ENCODE measurements at places on chromosomes 1 and 21. TPM values are rescaled to one million over a fixed set of nuclear protein-coding genes. Genes with fewer than 3 reads are reported as not detected.
A peak's percentile ranks its signal among the peaks of the same experiment; 100 is the strongest.

DNA sequence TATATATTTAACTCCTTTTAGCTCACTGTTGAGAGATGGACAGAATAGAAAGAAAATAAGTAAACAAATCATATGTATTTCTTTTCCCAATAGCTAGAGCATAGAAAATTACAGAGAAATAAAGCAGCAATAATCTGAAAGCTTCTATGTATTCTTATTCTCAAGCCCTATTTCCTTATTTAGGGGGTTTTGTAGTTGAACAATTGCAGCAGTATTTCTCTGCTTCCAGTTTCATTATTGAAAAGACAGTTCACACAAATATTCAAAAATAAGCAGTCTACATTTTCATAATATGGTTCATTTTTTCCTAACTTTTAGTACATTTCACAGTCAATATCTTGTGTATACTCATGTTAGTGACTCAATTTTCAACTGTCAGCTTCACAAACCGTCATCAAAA is 638.2 kb downstream of the MRPL39 start:
- no peak for DNase-seq

DNA sequence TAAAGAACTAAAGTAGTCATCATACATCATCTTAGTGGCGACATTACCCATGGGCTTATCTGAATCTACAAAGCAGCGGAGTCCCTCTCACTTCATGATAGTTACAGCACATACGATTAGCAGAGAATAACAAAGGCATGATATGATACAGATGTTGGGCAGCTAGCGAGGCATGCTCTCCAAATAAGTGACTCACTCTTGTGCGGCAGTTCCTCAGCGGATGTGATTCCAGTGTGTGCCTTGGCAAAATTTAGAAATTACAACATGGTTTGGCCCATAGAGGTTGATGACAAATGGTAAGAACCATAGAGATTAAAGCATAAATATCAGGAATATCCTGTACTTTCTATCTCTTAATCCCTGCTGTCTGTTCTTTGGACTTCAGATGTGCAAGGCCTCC is 48.1 kb upstream of the PAXBP1 start:
- DNase-seq: no peak

- DNase-seq: no peak
These were observed 964.1 kb downstream of the TTLL7 start for GRCh38 chr1:83034851-83035250.

DNA sequence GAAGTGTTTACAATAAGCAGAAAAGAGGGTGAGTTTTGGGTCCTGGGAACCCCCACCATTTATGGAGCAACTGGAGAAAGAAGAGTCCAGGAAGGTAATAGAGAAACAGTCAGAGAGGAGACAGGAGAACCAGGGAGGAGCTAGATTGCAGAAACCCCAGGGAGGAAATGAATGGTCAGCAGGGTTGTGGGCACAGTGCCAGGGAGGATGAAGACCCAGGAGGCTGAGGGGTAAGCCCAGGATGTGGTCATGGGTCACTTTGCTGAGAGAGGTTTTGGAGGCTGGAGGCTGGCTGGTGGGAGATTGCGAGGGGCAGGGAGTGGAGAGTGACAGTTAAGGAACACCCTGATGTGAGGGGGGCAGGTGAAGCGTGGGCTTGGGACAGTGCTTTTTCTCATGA is 169.9 kb upstream of the CSF3R start:
- DNase-seq: no peak

- peak; percentile 32 for DNase-seq
These were observed at the start of gene ANKRD45 for GRCh38 chr1:173669491-173669941. ANKRD45 (minus strand) TSS chr1:173669851; CDS start chr1:173659418, 10,433 bp downstream.

GRCh38 chr1:18149027-18149641 is 41.5 kb downstream of the IGSF21 start:
- DNase-seq: no peak

DNA sequence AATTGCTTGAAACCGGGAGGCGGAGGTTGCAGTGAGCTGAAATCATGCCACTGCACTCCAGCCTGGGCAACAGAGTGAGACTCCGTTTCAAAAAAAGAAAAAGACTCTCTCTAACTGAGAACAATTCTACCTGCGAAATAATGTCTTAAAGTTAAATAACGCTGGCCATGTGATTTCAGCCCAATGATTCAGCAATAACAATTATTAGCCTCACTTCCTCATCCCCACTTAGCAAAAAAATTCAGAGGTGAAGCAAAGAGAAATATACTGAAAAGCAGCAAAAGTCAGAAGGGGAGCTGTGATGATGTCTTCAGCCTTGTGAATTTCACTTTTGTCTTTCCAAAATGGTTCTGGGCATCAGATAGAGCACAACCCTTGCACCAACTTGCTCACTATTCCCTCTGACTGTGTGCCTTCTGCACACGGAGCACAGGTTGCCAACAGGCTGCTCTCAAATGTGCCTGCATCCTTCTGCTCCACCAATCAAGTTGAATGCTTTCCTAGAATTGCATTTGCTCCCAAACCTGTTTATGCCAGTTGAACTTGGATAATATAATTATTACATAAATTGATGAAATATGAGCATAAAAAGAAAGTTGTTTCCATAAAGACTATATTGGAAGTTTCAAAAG is 79.8 kb upstream of the IPO9 start:
- no peak for DNase-seq

- no peak for DNase-seq
These were observed 566.9 kb upstream of the ZP4 start for GRCh38 chr1:238457610-238458009.

DNA sequence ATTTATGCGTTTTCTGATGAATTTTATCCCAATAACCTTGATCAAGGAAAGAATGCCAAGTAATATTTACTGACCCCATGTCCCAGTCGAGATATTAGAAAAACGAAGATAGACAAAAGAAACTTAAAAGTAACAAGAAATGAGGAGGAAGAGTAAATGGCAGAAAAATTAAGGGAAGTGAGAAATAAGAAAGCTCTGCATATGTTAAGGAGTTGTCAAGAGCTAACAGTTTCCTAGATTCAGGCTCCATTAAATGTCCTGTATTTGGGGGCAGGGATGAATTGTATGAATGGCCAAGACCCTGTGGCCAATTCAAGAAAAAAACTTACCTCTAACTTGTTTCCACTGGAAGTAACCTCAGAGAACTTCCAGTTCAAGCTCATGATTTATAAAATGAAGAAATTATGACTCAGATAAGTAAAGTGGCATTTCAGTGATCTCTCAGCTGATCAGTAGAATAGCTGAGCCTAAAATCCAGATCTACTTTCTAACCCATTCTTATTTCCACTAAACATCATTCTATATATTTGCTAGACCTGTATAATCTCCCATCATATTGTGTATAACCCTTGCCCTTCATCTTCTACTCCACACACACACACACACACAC is 73.2 kb downstream of the ZC3H11B start:
- no peak for DNase-seq

- DNase-seq: no peak
These were observed 16.6 kb downstream of the MX1 start for GRCh38 chr21:41442481-41443186.

DNA sequence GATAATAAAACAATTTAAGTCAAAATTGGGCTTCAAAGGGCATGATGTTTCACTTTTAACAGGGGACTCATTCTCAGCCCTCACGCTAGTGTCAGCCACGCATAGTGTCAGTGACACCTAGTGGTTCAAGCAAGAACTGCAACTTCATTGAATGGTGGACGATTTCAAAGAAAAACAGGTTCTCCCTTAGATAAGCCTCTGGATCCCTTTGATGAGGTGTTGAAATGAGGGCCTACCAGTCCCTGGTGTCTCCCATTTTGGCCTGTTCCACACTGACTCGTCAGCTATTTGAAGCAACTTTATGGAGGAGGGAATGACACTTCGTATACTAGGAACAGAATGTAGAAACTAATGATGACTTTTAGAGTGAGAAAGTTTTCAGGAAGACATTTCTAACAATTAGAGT is 56.2 kb downstream of the FCRL5 start:
- DNase-seq: peak; percentile 70

DNA sequence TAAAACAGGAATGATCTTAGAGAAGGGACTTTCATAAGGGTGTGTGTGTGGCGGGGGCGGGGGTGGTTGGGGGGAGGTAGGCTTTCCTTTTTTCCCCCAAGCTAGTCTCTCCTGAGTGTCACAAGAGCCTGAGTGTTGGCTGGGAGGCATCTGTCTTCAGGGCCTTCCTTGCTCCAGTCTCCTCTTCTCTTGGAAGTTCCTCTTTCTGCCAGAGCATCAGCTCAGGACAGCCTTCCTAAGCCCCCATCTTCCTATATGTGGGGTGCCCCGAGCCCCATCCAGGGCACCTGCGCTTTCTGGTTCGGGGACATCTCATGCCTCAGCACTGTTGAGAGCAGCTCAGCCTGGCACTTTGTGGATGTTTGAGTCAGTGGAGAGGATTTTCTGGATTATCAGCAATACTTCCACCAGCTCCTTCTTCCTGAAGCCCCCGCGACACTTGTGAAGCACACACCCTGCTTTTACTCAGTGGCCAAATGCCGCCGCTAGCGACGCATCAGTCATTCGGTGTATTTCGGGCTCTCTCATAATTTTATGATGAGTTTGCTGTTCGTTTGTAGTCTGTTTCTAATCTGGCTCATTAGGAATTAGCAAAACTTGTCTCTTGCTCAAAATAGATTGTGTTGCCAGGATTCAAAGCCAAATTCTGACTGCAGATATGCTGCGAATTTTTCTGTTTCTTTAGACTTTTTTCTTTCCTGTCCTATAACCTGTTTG is 61.7 kb downstream of the GALNT2 start:
- no peak for DNase-seq

DNA sequence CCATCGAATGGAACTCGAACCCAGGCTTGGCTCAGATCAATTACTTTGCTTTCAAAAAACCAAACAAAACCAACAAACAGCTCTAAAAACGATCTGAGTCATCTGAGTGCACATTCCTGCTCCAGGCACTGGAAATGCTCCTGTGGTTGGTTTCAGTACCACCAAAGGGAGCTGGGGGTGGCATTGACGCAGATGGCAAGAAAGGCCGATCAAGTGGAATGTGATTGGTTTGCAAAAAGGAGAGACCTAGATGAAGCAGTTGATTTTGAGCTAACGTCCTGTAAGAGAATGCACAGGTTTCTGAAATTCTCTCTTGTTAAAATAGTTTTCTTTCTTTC is 39.5 kb downstream of the PIK3CD start:
- no peak for DNase-seq

- DNase-seq: no peak
These were observed 18.1 kb upstream of the EPS8L3 start for GRCh38 chr1:109781806-109782205.

GRCh38 chr1:76961181-76961819 is 94.0 kb downstream of the ST6GALNAC5 start:
- DNase-seq: no peak

DNA sequence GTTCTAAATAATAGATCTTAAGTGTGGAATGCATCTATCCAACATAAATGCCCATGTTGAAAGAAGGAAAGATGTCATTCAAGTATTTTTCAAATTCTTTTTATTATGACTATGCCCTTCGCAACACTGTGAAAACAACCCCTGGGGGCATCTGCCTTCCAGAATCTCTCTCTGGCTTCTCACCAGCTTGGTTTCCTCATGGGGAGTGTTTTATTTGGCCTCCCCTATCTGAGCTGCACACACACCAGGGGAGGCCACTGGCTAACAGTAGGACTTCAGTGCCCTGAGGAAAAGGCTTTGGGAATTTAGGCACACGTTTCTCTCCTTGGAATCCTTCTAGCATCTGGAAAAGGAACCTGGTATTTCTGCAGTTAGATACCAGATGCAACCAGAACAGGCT is 130.6 kb downstream of the EDEM3 start:
- DNase-seq: no peak

- peak; percentile 55 for DNase-seq
These were observed 3.5 kb upstream of the NBL1 start for GRCh38 chr1:19640363-19641316.

DNA sequence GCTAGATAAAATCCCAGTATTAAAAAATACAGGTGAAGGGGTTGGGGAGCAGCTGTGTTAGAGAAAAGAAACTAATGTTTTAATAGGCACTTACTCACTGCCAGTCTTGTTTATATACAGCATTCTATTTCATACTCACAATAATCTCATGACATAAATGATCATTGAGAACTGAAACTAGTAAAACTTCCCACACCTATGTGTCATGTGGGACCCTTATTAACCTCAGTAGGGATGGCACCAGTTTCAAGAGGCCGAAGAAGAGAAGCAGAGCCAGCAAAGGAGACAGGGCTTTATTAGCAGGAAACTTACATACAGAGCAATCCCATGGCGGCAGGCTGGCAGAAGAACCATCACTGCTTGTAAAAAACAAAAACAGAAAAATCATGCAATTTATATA is 48.8 kb upstream of the KCNH1 start:
- DNase-seq: no peak

GRCh38 chr21:42649122-42650032 is 4.0 kb upstream of the PDE9A start:
- DNase-seq: no peak

DNA sequence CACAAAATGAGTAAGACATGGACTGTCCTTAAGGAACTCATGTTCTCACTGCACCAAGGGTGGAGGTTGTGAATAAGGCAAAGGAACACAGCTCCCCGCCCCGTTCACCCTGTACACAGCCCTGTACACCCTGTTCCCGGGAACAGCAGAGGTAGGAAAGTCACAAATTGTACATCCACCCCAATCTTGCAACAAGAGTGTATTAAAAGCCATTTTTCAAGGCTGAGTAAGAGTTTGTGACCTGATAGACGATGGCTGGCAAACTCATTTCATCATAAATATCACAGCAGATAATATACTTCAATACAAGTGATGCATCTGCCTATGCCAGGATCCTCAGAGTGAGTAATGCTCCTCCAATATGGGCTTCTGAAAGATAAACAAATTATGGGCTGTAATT is 52.5 kb upstream of the CAMK1G start:
- no peak for DNase-seq

GRCh38 chr21:29875036-29875716 is 64.6 kb downstream of the GRIK1 start:
- DNase-seq: no peak

- DNase-seq: no peak
These were observed 59.3 kb downstream of the MAN1C1 start for GRCh38 chr1:25675729-25676476.

- no peak for DNase-seq
These were observed 20.5 kb upstream of the CAPZB start for GRCh38 chr1:19505693-19506457.

GRCh38 chr1:36124404-36125128 is 456 bp downstream of the COL8A2 start:
- DNase-seq: no peak

GRCh38 chr1:23977187-23977853 is 2.8 kb downstream of the SRSF10 start:
- no peak for DNase-seq

Gene ZNF695
- 19.6 TPM for total RNA-seq

Gene OR2C3
- total RNA-seq: not detected

Gene LRRN2
- total RNA-seq: not detected

Gene L1TD1
- not detected for total RNA-seq

Gene ELAPOR1
- 0.45 TPM for total RNA-seq

Gene ADAR
- total RNA-seq: 298 TPM

Gene LAPTM5
- not detected for total RNA-seq

Gene NPHS2
- total RNA-seq: not detected

Gene FDPS
- 410 TPM for total RNA-seq

Gene KRTAP11-1
- not detected for total RNA-seq

Gene LRRC71
- not detected for total RNA-seq

Gene LCE1C
- not detected for total RNA-seq

Gene C1orf56
- 9.5 TPM for total RNA-seq

Gene BEST4
- not detected for total RNA-seq

Gene CFHR3
- total RNA-seq: not detected

Gene C1orf94
- total RNA-seq: not detected

Gene ANGPTL3
- not detected for total RNA-seq
